ENCODE measurements at places on chromosomes 12 and 14.

GRCh38 chr12:52566847-52567291, 6.8 kb downstream of the KRT74 start:
- no peak for DNase-seq

DNA sequence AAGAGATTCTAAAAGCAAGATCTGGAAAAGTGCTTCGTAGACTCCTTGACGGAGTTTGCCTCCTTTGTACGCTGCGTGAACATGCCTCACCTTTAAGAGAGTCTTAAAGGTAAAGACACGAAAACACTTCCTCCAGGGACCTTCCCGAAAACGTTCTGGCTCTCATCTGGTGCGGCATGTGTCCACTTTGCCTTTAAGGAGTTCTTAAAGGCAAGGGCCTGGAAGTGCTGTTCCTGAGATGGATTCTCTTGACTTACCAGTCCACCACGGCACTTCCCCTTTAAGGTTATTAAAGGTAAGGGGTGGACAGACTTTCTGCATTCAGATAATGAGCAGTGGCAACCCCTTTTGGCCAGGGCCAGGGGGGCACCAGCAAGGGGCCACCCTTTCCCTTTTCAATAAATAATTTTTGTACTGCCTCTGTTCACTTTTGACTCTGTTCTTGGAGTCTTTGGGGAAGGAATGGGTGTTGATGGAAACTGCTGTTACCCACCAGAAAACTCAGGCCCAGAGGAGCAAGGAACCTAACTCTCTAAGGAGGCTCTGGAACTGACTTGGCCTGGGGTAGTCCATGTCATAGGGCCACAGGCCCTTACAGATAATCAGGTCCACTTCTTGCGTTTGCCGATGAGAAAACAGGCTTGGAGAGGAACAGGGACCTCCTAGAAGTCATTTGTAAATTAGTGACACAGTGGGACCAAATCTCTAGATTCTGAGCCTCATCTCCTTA, 4.4 kb downstream of the REM2 start:
- DNase-seq, result peak; percentile 90

- DNase-seq, result no peak
These were observed 1.3 kb upstream of the NCOR2 start for GRCh38 chr12:124568431-124569374.

DNA sequence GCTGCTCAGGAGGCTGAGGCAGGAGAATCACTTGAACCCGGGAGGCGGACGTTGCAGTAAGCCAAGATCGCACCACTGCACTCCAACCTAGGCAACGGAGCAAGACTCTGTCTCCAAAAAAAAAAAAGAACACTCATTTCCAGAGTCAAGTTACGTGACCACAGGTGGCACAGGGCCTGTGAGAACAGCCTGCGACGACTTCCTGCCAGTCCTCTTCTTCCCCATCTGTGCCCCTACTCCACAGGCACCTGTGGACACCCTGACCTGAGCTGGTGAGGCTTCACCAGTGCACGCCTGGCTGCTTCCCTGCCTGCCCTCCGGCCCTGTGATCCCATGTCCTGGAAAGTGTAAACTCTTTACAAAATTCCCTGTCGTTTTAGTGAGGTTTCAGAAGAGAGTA, 77.7 kb downstream of the PPP2R5C start:
- DNase-seq, result no peak

DNA sequence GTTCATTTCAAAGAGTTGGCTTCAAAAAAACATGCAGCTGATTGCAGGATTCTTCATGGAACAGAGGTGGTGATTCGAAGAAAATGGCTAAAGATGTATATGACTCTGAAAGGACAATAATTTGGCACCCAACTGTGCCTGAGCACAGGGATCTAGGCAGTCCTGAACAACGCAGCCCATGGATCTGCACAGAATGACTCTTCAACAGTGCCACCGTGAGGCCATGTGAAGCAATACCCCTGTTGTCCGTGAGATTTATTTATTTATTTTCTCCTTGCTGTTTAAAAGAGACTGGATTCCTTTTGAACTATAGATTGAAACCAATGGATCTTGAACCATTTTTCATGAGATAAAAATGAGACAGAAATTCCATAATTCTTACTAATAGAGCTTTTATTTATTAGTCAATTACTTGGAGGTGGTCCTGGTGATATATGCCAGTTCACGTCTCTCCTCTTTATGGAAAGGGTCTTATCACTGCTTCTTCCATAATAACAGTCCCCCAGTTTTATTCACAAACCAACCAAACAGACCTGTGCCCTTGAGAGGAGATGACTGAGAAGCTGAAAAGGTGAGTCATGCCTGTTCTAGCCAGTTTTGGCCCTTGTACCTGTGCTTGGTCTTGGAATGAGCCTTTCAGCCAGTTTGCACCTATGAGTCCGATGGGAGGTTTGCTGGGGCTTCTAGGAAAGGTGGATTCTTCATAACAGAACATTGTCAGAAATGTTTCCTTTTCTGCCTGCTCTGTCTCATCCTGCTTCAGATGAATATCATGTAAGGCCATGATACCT, 1598.3 kb downstream of the AACS start:
- no peak for DNase-seq

DNA sequence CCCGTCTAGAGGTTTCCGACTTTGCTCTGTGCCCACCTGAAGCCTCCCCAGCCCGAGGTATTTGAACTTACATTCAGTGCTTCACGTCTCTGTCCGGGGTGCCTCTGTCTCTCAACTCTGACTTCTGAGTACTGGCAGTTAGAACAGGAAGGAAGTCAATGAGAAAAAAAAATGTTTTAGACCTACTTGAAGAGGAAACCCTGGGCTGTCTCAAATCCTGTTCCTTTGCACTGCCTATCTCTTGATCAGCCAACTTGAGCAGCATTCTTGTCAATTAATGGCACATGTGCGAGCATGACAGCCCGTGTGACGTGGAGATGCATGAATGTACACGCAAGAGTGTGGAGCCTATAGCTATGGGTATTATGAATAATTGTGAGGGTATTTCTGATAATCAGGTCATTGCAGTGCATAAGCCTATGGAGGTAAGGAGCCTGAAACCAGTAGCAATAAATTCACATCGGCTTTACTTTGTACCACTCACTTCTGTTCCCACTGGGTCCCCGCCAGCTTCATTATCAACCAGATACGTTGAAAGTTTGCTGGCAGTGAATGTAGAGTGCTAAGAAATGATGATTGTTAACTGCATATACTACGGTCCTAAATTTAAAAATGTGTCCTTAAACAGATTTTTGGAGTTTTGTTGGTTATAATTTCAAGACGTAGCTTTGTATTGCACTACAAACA, at the start of gene ARHGDIB:
ARHGDIB (minus strand) TSS at position 136 of the 687 bp plus-strand sequence. CDS start 10,889 bp downstream, outside the sequence.
- DNase-seq, result peak; percentile 48

DNA sequence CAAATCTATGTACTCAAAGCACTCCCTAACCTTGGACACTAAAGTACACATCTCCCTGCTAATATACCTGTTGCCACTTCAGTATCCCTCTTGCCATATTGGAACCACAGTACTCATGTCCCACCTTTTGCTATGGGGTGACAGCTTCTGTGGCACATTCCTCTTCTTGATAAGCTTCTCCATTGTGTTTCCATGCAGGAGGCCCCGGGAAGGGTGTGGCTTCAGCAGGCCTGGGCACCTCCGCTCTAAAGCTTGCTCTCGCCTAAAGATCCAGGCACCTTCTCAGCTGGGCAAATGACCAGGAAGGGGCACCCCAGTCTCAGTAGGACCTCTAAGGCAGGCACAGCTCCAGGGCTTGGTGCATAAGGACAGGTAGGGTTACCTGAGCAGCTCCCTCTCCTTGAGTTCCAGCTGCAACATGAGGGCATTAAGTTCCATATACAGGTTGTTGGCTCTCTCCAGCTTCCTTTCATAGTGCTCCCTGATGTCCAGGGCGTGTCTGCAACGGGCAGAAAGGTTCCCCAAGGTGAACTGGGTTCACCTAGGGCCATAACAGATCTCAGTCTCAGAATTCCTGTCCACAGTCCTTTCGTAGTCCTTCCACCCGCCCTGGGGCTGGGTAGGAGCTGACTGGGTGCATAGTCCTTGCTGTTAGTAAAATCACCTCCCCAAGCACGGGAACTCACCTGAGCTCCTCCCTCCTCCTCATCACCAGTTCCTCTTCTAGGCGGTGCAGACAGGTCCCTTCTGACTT, 15.9 kb downstream of the MAP3K12 start:
- DNase-seq, result no peak

DNA sequence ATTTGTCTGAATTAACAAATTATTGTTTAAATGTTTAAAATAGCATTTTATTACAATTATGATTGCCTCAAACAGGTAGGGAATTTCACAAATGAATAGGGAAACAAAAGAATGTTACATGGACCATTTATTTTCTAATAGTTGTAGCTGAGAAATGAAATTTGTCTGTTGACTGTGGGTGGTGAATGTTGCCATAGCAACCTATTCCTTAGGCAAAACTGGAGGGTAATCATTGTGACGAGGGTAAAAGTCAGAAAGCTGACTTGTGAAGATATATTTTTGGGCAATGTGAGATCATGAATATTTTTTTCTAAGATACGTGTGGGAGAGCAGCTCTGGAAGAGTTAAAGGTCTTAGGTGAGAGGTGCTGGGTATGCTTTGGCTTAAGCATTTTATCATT, 24.2 kb upstream of the CLEC14A start:
- no peak for DNase-seq

DNA sequence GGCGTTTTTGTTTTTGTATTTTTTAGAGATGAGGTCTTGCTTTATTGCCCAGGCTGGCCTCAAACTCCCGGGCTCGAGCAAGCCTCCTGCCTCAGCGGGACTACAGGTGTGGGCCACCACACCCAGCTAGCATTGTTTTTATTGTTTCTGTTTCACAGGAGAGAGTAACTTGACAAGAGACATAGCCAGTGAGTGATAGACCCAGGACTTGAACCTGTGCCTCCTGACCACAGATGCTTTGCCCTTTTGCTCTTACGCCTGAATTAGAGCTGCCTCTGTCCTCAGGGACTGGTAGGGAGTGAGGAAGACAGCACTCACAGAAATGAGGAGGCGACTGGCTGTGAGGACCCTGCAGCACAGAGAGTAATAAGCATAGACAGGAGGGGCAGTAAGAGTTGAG, 2.3 kb downstream of the EVL start:
- DNase-seq, result no peak

GRCh38 chr14:34128665-34129064, 177.8 kb upstream of the EGLN3 start:
- no peak for DNase-seq

GRCh38 chr14:23557946-23558345, 1.9 kb downstream of the THTPA start:
- no peak for DNase-seq

DNA sequence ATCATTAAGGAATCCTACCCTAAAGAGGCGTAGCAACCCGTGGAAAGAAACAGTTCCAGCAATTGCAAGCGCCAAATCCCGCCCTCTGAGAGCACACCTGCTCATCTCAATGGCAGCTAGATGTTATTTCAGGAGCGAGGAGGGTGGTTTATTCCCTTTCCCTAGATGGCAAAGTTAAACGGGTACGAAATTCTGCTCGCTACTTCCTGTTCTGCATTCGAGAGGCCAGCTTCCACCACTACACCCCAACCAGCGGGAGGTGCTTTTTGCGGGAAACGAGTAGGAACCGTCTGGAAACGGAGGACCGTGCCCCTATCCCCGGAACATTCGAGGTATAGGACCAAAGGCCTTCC, 536 bp downstream of the VPS29 start:
- peak; percentile 3 for DNase-seq

DNA sequence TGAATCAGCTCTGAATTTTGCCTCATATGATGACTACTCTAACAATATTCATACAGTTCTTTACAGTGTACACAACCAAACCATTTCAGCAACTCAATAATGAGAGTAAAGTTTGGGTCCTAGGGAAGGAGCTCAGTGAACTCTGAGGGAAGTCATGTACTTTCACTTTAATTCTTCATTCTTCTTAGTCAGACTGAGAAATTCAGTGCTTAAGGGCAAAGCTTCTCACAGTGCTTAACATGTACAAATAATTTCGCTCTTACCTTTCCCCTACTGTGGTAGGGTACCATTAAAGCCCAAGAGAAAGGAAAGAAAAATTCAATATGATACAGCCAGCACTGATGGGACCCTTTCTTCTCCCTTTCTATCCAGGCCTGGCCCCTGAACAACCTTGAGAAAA, 435.0 kb downstream of the NELL2 start:
- DNase-seq, result no peak

- no peak for DNase-seq
These were observed 2.1 kb upstream of the PLEK2 start for GRCh38 chr14:67413806-67414769.

DNA sequence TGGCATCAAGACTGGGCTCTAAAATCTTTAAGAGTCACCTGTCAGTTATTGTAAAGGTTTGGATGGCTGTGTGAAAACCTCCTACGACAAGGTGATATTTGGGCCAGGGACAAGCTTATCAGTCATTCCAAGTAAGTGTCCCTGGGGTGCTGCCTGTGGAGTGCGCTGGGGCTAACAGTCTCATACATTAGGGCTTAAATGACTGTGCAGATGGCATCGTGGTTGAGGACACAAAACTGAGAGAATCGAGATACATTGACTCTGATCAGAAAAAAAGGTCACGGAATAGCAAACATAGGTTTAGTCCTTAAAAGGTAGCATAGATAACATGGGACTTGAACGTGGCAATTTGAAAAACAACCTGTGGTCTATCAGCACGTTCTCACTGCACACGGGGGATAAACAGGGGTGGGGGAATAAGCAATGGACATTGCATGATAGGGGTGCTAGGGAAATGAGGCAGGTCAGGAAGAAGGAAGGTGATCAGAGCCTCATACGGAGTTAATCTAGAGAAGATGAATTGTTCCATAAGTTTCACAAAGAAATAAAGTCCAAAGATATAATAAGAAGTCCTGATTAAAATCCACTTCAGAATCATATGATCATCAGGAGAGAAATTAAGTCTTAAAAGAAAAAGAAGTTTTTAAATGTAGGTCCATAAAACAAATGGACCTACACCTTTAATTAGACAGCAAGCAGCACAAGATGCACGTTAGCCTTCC, 100.3 kb downstream of the DAD1 start:
- no peak for DNase-seq

GRCh38 chr12:13581031-13581430, 384.5 kb downstream of the EMP1 start:
- DNase-seq, result no peak

DNA sequence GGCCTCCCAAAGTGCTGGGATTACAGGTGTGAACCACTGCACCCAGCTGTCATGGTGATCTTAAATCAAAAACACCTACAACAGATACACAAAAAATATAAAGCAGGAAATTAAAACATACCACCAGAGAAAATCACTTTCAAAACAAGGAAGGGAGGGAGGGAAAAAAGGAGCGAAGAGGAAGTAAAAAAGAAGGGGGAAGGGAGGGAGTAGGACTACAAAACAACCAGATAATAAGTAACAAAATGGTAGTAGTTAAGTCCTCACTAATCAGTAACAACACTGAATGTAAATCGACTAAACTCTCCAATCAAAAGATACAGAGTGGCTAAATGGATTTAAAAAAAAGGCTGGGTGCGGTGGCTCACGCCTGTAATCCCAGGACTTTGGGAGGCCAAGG, 89.0 kb downstream of the SH2B3 start:
- DNase-seq, result no peak

Measured in urinary bladder (tissue), 4 donors.